ENCODE measurements at places on chromosomes 4 and X. TPM values are rescaled to one million over a fixed set of nuclear protein-coding genes. Genes with fewer than 3 reads are reported as not detected.

- DNase-seq, result no peak
Observed at GRCh38 chr4:6747294-6748051, 31.5 kb downstream of the BLOC1S4 start.

- DNase-seq, result no peak
Observed at GRCh38 chr4:20356565-20356964, 104.9 kb downstream of the SLIT2 start.

DNA sequence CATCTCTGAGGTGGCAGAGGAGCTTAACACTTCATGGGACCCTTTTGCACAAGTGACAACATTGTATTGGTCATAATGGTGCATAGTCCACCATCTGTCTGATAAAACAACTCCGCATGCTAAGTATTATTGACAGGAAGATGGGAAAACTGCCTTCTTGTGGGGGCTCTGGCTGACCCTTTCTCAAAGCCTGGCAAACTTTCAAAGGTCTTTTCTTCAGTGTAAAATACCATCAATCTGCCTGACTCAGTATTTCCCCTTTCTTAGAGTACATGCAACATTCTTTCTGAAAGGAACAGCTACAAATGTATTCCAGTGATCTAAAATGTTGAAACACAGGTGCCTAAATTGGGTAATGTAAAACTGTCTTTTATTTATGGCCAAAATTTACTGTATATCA is 89.1 kb downstream of the NAA11 start:
- DNase-seq, result no peak

FRG1 gene
- total RNA-seq, result 66.8 TPM

- DNase-seq, result no peak
Observed at GRCh38 chrX:95907081-95907480, 777.6 kb upstream of the DIAPH2 start.

- no peak for DNase-seq
Observed at GRCh38 chr4:8338351-8338961, 68.9 kb downstream of the HTRA3 start.

ADGRG4 gene
- total RNA-seq, result not detected

- no peak for DNase-seq
Observed at GRCh38 chr4:44147571-44148075, 301.0 kb downstream of the KCTD8 start.

GRCh38 chr4:121720109-121720508 is 23.3 kb upstream of the ANXA5 start:
- no peak for DNase-seq

DNA sequence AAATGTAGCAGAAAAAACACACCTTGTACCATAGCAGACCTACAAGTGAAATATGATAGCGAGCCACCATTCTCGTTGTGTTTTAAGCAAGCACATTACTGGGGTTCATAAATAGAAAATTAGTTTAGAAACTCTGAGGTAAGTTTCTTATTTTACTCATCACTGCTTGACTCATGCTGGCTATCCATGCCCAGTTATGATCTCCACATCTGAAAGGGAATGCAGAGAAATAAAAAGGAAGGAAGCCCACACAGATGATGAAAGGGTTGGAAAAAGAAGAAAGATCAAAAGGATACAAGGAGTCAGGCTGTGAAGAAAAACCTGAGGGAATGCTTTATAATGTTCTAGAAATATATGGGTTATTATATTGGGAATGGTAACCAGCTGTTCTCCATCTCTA is 54.5 kb downstream of the CAMK2D start:
- no peak for DNase-seq

CCNQ gene
- total RNA-seq, result 14.7 TPM

XAGE1B gene
- not detected for total RNA-seq

DNA sequence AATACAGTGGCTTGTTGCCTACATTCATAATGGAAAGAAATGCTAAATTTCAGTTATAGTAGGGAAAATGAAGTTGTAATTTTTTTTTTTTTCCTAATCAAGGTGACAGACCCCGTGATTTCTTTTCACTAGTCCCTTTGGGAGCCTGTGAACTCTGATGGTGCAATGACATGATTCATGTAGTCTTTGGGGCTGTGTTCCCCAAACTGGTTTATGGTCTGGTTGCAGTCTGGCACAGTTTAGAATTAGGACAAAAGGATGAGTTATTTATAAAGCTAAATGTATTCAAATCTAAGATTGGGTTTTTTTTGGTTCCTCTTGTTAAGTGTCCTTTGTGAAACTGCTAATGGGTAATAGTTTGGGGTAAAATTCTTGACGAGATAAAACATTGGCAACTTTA is 66.0 kb downstream of the REPS2 start:
- DNase-seq, result no peak

- DNase-seq, result no peak
Observed at GRCh38 chr4:100302061-100303026, 112.1 kb upstream of the DDIT4L start.

GRCh38 chr4:141301216-141301615 is 80.5 kb downstream of the ZNF330 start:
- DNase-seq, result no peak

ALAS2 gene
- not detected for total RNA-seq

ARMCX5 gene
- 13.3 TPM for total RNA-seq

DNA sequence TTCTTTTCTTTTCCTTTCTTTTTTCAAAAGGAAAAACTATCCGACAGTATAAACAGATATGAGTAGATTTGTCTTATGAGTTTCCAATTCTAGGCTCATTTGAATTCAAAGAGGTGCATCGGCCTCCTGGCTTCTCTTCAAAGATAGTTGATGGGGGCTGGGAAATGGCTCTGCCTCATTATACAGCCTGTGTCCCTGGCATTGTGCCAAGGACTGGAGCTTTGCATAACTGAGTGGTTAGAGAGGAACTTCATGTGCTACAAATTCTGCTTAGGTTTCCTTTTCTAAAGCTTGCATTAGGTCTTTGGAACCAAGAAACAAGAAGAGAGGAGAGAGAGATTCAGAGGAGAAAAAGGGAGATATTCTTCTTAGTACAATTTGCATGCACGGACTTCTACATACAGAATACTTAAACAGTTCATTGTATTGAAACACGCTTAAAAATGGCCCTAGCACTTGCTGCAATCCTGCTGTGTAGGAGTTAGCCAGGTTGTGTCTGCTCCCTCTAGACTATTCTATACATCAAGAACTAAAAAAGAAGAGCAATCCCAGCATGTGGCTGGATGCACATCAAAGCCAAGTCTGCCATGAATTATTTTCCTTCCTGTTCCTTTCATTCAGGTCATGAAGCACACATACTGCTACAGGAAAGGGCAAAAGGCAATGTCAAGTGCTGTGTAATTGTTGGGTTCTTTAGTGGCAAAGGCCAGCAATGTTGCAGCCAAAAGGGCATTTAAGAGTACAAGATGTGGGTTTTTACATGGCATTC is 70.9 kb downstream of the INTS12 start:
- peak; percentile 24 for DNase-seq

SOX3 gene
- total RNA-seq, result not detected

DNA sequence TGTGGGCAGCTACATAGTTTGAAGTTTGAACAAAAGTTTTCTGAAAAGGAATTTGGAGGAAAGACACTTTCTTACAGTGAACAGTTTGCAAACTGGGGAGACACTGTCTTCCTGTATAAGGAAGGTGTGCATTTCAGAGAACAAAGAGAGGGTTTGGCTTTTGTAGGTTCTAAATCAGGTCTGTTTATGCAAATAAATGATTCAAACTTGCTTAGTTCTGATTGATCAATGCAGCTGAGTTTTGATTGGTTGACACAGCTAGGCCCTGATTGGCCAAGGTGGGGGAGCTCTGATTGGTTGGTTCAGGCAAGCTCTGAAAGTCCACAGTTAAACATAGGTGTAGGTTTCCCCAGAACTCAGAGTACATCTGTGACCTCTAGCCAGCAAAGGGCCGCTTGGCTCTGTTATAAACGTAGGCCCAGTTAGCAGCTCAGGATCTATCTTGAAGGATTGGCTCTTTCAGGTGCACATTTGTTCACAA is 63.0 kb upstream of the ENPP6 start:
- DNase-seq, result peak; percentile 62

DNA sequence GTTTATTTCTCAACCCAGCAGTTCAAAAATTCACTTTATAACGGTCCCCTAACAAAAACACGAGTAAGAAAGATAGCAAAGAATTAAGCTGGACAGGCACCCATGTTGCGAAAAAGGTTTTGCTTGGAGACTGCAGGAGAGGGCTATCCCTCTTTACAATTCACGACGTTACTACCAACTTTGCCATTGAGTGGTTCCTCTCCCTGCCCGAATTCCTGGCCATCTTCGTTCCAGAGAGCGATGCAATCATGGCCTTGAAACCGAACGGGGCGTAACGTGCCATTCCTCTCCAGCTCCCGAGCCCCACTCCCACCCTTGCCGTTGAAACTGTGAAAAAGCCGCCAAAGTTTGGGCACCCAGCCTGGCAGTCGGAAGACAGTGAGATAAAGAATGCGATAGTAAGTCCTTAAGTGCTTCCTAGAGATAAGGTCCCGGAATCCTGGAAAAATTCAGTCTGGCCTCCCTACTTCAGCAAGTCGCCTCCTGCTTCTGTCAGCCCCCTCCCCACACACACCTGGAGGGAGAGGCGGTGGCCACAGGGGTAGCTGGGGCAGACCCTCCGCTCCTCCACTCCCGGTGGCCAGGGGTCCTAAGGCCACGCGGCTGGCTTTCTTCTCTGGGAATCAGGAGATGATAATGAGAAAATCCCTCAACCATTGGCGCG is 65.2 kb downstream of the FBXO8 start:
- DNase-seq, result no peak

SH3RF1 gene
- 0.63 TPM for total RNA-seq

DNA sequence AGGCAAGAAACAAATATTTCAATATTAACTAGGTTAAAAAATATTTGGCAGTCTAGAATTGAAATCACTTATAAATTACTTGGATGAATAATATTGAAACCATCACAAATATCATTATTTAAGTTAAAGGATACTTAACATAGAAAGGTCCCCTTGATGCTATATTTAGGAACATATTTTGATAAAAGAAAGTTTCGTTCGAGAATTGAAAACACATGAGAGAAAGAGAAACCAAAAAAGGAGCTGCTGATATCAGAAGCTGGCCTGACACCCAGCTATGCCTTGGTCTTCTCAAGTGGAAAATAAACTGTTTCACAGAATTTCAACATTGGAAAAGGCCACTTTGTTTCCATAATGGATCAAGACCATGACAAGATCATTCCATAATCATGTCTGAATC is 762.4 kb downstream of the DMD start:
- DNase-seq, result no peak

- DNase-seq, result no peak
Observed at GRCh38 chr4:11813951-11814446, 385.3 kb upstream of the HS3ST1 start.

CENPVL2 gene
- not detected for total RNA-seq

WDR17 gene
- 2.5 TPM for total RNA-seq

MAML3 gene
- total RNA-seq, result 1.6 TPM

RAB40A gene
- 0.12 TPM for total RNA-seq

APOO gene
- total RNA-seq, result 37.2 TPM

DNA sequence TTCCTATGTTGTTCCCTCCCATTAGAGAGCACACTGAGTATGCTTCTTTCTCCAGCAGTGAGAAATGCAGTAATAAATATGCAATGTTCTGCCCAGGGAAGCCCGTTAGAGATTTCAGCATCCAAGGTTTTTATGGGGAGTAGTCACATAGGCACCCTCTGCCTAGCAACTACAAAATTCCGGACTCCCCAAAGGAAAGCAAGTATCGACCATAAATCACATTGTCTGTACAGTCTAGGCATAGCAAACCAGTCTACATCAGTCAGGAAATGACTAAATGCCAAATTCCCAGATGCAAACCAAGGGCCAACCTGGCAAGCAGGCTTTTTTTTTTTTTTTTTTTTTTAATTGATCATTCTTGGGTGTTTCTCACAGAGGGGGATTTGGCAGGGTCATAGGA is 34.8 kb downstream of the GPR101 start:
- DNase-seq, result no peak

SLC25A6 gene
- total RNA-seq, result 396 TPM
